ENCODE measurements at places on chromosomes 1 and 21. TPM values are rescaled to one million over a fixed set of nuclear protein-coding genes. Genes with fewer than 3 reads are reported as not detected.

- DNase-seq = no peak
- no peaks in the 10 kb centered on the region for H3K36me3 ChIP-seq
- H3K27me3 ChIP-seq = no peaks in the 10 kb centered on the region
- H3K4me3 ChIP-seq = no peak overlapping the region
- H3K4me1 ChIP-seq = peaks cover 18% of the 10 kb centered on the region
- peak overlapping the region; percentile 92 for H3K27ac ChIP-seq
These were observed 113.9 kb downstream of the ZBTB18 start for GRCh38 chr1:244165021-244165420.

- no peak for DNase-seq
- H3K27me3 ChIP-seq = no peaks in the 10 kb centered on the region
- peak overlapping the region; percentile 63 for H3K4me3 ChIP-seq
- H3K4me1 ChIP-seq = peaks cover 12% of the 10 kb centered on the region
These were observed 199.4 kb upstream of the CACYBP start for GRCh38 chr1:174800216-174800851.

DNA sequence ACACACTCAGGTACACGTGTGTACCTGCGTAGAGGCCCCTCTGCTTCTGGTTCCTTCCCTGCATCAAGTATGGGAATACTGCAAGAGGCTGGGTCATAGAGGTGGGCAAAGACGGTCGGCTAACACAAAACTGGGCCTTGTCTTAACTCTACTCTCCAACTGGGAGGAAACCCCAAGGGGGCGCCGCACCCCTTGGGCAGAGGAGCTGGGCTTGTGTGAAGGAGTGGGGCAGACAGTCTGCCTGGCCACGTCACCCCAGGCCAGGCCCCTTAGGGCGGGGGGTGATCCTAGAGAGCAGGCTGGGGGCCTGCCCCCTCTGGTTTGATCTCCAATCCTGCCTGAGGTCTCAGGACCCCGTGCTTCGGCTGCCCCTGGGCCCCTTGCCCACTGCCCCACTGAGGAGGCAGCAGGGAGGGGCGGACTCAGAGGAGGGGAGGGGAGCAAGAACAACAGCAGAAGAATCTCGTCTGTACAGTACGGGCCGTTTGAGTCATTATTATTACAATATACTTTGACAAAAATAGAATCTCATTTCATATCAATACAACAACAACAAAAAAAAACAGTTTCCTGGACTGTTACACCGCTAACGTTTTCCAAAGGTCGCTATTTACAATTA lies 34.7 kb downstream of the MEF2D start:
- H3K4me1 ChIP-seq = peaks cover 53% of the 10 kb centered on the region
- peaks cover 63% of the 10 kb centered on the region for H3K36me3 ChIP-seq
- DNase-seq = no peak
- no peak overlapping the region for H3K4me3 ChIP-seq
- no peaks in the 10 kb centered on the region for H3K27me3 ChIP-seq

DNA sequence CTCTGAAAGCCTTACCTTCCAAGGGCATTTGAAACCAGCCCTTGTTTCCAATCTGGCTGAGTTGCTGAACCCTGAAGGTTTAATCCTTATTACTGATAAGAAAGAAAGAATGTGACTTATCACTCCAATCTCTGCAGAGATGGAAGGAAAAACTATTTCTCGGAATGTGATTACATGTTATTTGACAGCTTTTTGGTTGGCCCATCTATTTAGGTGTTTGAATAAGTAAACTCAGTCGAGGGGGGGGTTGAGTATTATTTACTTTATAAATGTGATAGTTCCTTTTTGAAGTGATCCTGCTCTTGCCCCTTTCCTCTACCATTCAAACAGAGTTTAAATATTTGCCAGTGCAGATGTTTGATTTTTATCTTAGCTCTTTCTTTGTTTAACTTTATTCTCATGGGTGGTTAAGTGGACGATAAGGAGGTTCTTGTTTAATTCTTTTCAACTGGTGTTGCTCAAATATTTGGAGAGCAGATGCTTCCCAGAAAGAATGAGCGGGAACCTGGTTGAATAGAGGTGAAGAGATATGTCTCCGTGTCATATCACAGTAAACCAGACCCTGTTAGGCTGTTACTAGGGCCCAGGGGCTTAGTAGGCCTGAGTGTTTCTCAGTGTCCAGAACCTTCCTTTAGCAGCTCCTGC lies 126.1 kb downstream of the CACHD1 start:
- DNase-seq = no peak
- no peak overlapping the region for H3K27ac ChIP-seq

DNA sequence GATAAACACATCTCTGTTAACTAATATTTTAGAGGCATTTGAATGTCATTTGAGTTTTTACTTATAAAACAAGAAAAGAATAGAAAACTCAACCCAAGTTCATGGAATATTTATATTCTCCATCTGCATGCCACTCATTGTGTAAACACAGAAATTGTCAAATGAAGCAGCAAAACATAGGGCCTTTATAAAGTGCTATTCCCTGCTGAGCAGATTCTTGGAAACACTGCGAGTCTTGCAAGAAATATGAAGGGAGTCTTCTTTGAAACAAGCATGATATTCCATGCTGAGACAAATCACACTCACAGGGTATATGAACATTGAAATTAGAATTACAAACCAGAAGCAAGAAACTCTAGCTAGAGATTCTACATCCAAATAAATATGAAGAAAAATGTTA lies 655.8 kb downstream of the BRINP3 start:
- no peaks in the 10 kb centered on the region for H3K4me1 ChIP-seq
- H3K27me3 ChIP-seq = no peaks in the 10 kb centered on the region
- no peak for DNase-seq
- no peak overlapping the region for H3K27ac ChIP-seq
- H3K4me3 ChIP-seq = no peak overlapping the region
- no peaks in the 10 kb centered on the region for H3K36me3 ChIP-seq

Gene CHI3L2
- 2.2 TPM for total RNA-seq

Gene TESK2
- 1.9 TPM for total RNA-seq

- peaks cover 9% of the 10 kb centered on the region for H3K4me1 ChIP-seq
- no peak overlapping the region for H3K4me3 ChIP-seq
- H3K27me3 ChIP-seq = no peaks in the 10 kb centered on the region
- DNase-seq = no peak
These were observed 5.8 kb downstream of the WNT3A start for GRCh38 chr1:228012555-228012954.

DNA sequence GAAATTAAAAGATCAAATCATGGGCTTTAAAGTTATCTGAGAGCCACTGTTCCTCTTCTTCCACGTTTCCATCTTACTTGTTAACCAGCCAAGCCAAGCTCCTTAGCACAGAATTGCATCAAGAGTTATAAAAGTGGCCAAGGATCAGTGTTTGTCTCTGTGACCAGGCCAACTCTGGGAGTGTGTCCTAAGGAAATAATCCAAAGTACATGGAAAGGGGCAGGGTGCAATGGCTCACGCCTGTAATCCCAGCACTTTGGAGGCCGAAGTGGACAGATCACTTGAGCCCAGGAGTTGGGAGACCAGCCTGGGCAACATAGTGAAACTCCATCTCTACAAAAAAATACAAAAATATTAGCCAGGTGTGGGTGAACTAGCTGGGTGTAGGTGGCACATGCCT lies 10.0 kb upstream of the MPZL1 start:
- no peaks in the 10 kb centered on the region for H3K4me1 ChIP-seq
- no peak overlapping the region for H3K4me3 ChIP-seq
- H3K27ac ChIP-seq = no peak overlapping the region
- no peaks in the 10 kb centered on the region for H3K27me3 ChIP-seq
- DNase-seq = no peak

DNA sequence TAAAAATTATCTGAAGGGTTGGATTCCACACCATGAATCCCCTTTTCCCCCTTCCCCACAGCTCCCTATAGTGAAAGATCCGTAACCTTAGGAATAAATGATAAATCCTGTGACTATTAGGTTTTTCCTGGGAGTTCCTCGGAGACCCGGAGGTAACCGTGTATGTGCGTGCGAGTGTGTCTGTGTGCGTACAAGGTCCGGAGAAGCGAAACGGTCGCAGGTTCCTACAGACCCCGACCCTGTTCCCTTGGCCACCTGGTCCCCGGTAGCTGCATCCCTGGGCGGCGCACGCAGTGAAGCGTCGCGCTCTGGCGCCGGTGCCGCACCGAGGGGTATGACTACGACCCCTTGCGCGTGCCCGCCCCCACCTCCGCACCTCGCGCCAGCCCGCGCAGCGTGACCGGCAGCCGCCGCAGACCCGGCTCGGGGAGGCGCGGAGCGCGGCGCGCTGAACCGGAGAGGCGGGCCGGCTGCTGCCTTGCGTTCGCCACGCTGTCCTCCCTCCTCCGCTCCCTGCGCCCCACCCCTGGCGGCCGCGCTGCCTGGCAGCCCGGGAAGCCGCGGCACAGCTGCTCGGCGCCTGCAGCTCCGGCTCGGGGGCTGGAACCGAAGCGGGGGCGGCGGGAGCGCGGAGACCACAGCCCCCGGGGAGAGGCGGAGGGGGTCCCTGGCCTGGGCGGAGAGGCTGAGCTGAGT lies at the start of gene AK5:
Gene AK5, plus strand, starts transcription at position 529 of the 696 bp plus-strand sequence. CDS start 295 bp downstream, outside the sequence.
- no peak within 1 kb of the TSS for H3K27ac ChIP-seq
- H3K4me1 ChIP-seq = no peaks in the 10 kb centered on the region

Gene FCRL2
- total RNA-seq = not detected
